ENCODE measurements at places on chromosomes 5 and 9. TPM values are rescaled to one million over a fixed set of nuclear protein-coding genes. Genes with fewer than 3 reads are reported as not detected.

CPEB4 gene
- total RNA-seq, result 36.6 TPM

DMRT2 gene
- 11.8 TPM for total RNA-seq

HTR4 gene
- not detected for total RNA-seq

TPPP gene
- total RNA-seq, result 1.1 TPM

DIAPH1 gene
- 23.3 TPM for total RNA-seq

SUSD3 gene
- total RNA-seq, result 3.0 TPM

TMOD1 gene
- 9.3 TPM for total RNA-seq

SLC6A7 gene
- not detected for total RNA-seq
